ENCODE measurements at places on chromosomes 13 and 19.

DNA sequence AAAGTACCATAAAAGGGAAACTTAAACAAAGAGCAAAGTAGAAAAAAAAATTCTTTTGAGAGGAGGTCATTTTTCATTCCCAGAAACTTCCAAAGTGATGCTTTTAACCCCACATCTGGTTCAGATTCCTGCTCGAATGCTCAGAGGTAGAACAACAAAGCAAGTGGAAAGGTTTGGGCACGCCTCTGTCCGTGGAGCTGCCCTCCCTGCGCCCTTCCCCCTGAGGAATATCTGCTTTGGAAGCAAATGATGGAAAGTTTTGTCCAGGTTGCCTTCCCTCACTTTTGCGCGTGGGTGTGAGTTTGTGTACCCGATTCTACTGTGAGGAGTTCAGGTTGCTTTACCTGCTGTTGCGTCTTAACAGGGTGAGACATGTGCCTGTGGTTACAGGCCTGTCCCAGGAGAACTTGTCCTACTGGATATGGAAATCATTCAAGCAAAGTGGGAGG is 110.2 kb downstream of the KLF5 start:
- DNase-seq: no peak

- no peak for DNase-seq
Measured at GRCh38 chr13:73138276-73138637, 79.5 kb downstream of the KLF5 start.

- DNase-seq: peak; percentile 26
Measured at GRCh38 chr13:28659621-28659970, 666 bp downstream of the POMP start.

GRCh38 chr13:48155848-48156247 is 60.9 kb upstream of the MED4 start:
- DNase-seq: peak; percentile 80

- no peak for DNase-seq
Measured at GRCh38 chr13:30156270-30156669, 151.1 kb downstream of the KATNAL1 start.
